ENCODE measurements at places on chromosomes 3 and 15.

DNA sequence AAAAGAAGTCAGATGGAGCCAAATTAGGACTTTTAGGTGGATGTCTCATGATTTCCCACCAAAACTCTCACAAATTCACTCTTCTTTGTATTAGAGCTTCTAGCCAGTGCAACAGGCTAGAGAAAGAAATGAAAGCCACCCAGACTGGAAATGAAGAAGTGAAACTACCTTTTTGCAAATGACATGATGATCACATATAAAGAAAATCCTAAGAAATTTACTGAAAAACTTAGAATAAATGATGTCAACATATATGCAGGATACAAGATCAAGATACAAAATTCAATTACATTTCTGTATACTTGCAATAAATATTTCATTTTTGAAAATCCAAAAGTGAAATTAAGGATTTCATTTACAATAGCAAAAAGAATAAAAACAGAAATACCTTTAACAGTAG, 110.8 kb downstream of the LRIG1 start:
- DNase-seq = no peak

GRCh38 chr3:48090166-48090939, 74.1 kb upstream of the MAP4 start:
- no peak for DNase-seq

GRCh38 chr3:85342915-85343314, 384.1 kb downstream of the CADM2 start:
- no peak for DNase-seq

DNA sequence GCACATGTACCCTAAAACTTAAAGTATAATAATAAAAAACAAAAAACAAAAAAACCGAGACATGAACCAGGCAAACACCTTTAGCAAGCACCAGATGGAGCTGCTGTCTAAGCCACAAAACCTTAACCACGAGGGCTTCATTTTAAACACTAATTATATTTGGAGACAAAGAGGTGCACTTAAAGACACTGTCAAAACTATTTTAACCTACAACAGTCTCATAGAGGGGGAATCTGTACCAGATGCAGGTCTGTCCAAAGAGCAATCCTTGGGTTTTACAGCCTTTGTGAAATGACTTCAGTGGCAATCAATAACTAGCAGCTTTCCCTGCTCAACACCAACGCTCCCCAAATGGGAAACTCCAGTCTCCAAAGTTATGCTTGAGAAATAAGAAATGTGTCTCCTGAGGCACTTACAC, 115.7 kb upstream of the TSPAN3 start:
- DNase-seq = no peak

DNA sequence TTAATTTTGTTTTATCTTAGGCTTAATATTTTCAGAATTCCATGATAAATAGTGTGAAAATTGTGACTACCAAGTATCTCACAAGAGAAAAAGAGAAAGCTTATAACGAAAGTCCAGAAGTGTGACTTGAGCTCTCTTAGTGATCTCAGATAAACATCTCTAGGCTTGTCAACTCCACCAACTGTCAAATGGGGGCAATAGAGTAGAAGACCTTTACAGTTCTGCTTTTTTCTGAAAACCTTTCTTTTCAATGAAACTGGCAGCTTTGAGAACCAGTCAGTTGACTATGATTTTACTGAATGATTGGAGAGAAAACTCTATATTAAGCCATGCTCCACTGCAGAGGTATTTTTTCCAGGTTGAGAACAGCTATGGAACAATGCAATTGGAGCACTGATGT, 119.2 kb upstream of the TP63 start:
- no peak for DNase-seq

DNA sequence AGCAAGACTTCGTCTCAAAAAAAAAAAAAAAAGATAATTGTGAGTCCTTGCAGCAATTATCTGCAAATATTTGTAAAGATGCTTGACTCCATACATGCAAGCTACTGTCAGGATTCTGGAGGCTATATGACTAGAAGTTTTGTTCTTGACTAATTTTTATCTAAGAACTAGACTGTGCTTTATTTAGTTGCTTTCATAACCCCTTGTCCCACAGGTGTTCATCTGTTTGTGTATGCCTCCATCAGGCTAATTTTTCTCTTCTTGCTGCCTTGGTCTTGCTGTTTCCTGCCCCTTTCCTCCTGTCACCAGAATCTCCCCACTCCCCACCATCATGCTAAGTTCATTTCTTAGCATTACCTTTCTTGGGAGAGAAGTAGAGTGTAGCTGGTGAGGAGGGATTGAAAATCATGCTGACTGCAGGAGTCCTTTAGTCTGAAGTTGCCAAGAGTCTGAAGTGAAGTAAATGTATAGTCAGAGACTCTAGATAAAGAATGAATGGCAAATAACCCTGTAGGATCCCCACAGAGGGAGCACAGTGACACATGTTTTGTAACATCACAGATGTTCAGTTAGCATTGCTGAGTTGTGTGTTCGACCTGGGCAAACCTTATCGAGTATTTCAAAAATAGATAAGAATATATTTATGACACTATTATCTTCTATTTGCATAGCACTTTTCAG, 12.5 kb downstream of the ST3GAL6 start:
- no peak for DNase-seq

DNA sequence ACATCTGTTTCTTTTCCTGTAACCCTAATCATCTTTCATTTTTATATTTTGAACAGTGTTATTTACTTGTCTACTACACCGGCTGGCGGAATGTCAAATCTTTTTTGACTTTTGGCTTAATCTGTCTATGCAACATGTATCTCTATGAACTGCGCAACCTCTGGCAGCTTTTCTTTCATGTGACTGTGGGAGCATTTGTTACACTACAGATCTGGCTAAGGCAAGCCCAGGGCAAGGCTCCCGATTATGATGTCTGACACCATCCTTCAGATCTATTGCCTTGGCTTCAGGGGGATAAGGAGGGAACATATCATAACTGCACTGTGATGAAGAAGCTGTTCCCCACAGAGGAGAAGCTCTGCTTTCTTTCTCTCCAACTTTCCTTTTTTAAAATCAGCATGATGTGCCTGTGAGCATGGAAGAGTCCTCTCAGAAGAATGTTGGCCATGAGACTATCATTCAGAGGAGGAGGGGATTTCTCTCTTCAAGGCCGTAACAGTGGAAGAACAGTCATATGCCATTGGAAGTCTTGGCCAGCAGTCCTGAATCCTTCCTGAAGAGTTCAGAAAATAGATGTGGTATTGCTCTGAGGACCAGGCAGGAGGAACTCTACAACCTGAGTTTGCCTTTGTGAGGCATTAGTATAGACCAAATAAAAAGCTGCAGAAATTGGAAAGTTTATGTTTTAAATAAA, 69.9 kb downstream of the SEC22A start:
- DNase-seq = no peak

Data from activated T-cell treated with anti-CD3 and anti-CD28 coated beads for 24 hours (primary cell).